HT1080 (cell line): ENCODE measurements at places on chromosomes 6 and 20. TPM values are rescaled to one million over a fixed set of nuclear protein-coding genes. Genes with fewer than 3 reads are reported as not detected.

SPATS1 gene
- not detected in 2 replicates for total RNA-seq

MAK gene
- total RNA-seq, result 0.07 TPM in 1 of 2 replicates, not detected in the other

GRCh38 chr6:155154158-155154830 lies 109.5 kb upstream of the CLDN20 start:
- DNase-seq, result peak; percentile 69

GRCh38 chr20:43666376-43667328 lies at the start of gene MYBL2:
TSS of gene MYBL2 (plus strand) at chr20:43667114. CDS start at chr20:43667284, 170 bp downstream.
- DNase-seq, result no peak

GRCh38 chr6:25173951-25174474 lies 105.2 kb upstream of the CARMIL1 start:
- peak; percentile 98 for DNase-seq

HTR1E gene
- not detected in 2 replicates for total RNA-seq

- DNase-seq, result no peak
Observed at GRCh38 chr6:56246541-56246880, 869 bp downstream of the COL21A1 start.

- DNase-seq, result peak; percentile 96
Observed at GRCh38 chr6:127420556-127420955, 38.6 kb downstream of the KIAA0408 start.

DNA sequence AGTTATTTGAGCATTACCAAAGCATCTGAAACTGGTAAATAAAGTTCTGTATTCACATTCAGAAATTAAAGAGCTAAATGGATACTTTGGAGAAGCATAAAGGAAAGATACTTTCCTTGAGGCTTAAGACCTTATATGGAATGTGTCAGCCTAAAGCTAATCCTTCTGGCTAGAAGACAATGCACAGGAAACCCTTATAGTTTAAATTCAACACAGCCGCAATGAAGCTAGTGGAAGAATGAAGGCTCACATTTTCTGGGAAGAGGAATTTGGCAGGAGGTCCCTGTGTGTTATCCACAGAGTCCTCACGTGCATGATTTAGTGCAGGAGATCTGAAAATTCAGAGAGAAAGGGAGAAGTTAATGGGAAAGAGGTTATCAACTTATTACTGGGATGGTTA lies 21.5 kb upstream of the CHD6 start:
- no peak for DNase-seq

PRRT1 gene
- total RNA-seq, result 0.37 TPM in 1 of 2 replicates, not detected in the other

DNA sequence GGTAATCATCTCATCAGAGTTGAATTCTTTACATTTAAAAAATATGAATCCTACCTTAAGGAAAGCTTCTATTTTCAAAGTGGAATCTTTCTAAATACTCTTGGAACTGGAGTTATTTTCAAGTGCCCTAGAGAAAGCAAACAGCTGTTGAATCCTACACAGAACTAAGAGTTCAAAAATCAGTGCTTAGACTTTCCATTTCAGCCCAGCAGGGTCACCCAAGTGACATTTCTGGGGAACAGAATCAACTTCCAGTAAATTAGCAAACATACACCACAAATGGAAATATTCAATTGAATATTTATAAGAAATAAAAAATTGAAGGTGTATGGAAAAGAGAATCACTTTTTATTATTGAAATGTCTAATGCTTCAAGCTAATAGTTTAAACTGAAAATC lies 427.7 kb upstream of the NOX3 start:
- DNase-seq, result no peak

FBXL4 gene
- total RNA-seq, result 10.7 and 15.7 TPM in 2 replicates

OR2H1 gene
- total RNA-seq, result not detected in 2 replicates

MYMX gene
- total RNA-seq, result not detected in 2 replicates

BPIFA1 gene
- not detected in 2 replicates for total RNA-seq

DNA sequence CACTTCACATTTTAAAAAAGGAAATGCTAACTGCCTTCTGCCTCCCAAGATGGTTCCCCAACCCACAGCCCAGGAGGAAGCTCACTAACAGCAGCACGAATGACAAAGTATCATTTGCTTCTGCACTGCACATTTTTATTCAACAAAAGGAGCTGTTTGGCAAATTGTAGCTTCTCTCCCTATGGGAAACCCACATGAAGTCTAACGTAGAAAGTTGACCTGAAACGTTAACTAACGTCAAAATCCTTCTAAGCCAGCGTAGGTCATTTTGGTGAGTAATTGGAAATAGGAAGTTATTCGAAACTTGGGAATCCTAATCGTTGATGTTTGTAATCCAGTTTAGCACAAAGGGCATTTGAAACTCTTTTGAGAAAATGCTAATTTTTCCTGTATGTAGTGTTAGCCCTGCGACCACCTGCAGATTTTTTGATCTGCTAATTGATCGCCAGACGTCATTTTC lies 2.9 kb downstream of the SALL4 start:
- DNase-seq, result no peak

- peak; percentile 25 for DNase-seq
Observed at GRCh38 chr6:22471132-22471690, 98.2 kb upstream of the HDGFL1 start.

DNA sequence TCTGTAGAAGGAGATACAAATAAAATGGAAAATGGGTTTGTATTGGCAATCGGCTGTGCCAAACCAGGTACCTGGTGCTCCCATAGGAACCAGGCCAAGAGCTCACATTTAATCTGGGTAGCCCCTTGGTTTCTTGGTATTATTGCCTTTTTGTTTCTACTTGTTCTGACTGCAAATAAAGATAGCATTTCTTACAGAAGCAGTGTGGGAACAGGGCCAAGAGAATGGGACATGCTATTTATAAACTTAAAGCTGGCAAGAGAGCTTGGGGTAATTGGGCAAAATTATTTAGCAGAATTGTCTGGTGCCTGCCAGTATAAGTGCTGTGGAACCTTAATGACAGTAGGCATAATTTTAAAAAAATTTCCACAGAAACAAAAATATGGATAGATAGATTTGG lies 113.5 kb upstream of the GLP1R start:
- DNase-seq, result no peak

DNA sequence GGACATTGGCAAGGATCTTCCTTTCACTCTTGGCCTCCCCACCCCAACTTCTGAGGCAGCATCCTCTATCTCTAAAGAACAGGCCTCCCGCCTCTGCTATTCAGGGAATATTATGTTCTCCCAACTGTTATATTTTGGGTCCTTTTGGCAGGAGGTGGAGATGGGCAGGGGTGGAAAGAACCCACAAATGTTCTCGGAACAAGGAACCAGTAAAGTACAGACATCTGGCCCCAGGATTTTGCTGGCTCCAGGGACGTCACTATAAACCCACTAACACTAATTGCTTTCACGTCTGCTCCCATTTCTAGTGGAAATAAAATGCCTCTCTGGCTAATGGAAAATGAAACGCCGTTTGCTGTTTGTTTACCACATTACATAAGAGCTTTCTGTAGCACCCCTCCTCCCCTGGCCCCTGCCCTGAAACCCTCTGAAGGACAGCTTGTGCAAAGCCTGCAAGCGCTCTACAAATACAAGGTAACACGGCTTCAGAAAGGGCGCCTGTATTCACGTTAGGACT lies 77.7 kb upstream of the TBC1D7 start:
- no peak for DNase-seq

- DNase-seq, result no peak
Observed at GRCh38 chr6:36364669-36365479, 22.6 kb downstream of the ETV7 start.

- no peak for DNase-seq
Observed at GRCh38 chr20:13148961-13149360, 72.1 kb upstream of the ISM1 start.

DNA sequence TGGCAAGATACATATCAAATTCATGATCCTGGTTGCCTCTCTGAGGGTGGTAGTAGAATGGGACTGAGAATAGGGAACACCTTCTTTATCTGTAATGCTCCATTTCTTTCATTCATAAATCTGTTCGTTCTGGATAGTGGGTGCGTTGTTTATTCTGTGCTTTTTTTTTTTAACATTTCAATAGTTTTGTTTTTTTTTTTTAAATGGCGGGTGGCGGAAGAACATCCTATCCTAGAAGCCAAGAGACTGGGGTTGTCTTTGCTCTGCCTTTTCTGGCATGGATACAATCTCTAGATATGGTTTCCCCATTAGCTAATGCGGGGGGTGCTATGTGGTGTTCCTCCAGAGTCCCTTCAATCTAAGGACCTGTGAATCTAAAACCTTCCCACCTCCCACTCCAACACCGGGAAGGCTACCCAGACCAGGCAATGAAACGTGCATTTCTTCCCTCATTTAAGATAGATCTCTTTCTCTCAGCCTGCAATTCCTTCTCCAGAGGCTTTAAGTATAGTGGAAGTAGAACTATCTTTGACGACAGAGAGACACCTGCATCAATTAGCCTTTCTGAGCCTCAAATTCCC lies 883 bp upstream of the CCDC28A start:
- no peak for DNase-seq

DNA sequence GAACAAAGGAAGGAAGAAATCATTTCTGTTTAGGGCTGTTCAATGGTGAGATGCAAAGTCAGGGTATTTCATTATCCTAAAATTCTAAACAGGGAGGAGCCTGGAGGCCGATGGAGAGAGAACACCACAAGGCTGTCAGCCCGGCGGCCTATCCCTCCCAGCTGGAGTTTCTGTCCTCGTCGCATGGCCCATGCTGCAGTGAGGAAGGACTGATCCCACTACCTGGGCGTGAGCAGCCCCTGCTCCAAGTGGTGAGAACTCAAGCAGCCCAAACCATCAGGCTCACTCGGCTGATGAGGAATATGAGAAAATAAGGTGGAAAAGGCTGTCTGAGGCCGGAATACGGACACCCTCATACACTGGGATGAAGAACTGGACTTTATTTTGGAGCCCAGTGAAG lies 30.8 kb downstream of the DIDO1 start:
- DNase-seq, result no peak

GRCh38 chr20:32474967-32475811 lies 109.9 kb downstream of the NOL4L start:
- peak; percentile 97 for DNase-seq

GRCh38 chr20:33518071-33518470 lies 28.2 kb downstream of the CBFA2T2 start:
- peak; percentile 90 for DNase-seq

PRSS16 gene
- not detected in 2 replicates for total RNA-seq

DNA sequence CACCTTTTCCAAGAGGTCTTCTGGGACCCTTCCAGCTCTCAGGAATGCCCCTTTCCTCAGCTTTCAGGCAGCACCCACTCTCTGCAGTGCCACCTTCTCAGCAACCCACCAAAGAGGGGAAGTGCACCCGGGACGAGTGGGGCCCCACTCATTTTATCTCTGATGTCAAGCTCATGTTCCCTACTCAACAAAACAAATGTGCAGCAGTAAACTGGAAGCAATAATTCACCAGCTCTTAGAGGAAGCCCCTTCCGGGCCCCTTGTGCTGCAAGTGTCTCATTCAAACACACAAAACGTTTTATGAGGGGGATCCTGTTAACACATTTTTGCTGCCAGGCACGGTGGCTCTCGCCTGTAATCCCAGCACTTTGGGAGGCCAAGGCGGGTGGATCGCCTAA lies 13.6 kb downstream of the GFOD1 start:
- DNase-seq, result no peak

DNA sequence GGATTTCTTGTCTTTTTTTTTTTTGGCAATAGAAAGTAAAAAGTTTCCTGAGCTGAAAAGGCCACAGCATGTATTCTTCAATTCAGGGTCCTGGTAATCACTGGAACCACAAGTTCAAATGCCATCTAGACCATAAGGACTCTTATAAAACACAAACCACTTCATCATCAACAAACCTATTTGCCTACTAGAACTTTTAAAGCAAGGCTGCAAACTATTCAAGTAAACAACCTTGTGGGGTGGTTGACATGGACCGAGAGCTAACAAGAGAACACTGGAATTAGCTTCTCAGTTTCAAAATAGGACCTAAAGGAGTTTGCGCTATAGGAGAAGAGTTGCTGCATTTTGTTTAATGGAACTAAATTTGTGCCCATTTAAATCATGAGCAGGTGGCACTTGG lies 215.9 kb downstream of the ATXN1 start:
- DNase-seq, result no peak

DNA sequence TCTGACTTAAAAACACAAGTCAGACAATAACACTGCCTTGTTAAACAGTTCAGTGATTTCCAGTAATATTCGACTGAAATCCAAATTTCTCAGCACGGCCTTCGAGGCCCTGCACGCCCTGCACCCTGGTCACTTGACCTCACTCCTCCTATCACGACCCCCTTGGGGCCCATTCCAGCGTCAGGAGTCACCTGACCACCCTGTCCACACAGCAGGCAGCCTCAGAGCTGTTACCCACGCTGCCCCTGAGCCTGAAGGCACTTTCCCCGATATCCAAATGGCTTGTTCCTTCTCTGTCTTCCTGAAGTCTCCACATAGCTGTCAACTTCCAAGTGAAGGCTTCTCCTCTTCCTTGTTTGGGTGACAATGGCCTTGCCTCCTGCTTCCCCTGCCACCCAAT lies 33.1 kb upstream of the SMOC2 start:
- no peak for DNase-seq

OGFR gene
- 86.7 and 95.5 TPM in 2 replicates for total RNA-seq

DNA sequence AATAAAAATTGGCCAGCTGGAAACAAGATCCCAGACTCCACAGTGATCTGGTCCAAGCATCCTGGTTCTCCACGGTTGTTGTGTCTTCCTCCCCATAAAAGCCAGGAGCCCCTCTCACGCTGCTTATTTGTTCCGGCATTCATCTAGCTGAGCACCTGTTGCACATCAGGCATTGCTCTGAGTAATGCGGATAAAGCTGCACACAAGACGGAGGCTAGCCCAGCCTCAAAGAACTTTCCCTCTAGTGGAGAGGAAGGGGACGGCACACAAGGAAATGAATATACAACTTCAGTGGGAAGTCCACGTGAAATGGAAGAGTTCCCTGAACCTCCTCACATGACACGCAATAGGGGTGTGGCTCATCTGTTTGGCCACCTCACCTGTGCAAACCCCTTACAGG lies 30.3 kb upstream of the NXT1 start:
- no peak for DNase-seq
